ENCODE measurements at places on chromosomes 1 and 21.

- DNase-seq: peak; percentile 96
These were observed 24.3 kb downstream of the EBNA1BP2 start for GRCh38 chr1:43147625-43148327.

- DNase-seq: no peak
These were observed 19.2 kb downstream of the PRXL2B start for GRCh38 chr1:2605509-2606395.

GRCh38 chr1:229286099-229286766 lies 15.3 kb downstream of the RAB4A start:
- no peak for DNase-seq

GRCh38 chr1:151610142-151610541 lies 1.7 kb upstream of the SNX27 start:
- DNase-seq: no peak

GRCh38 chr1:10399444-10399941 lies 629 bp downstream of the PGD start:
- DNase-seq: no peak

GRCh38 chr1:172427191-172427590 lies 6.7 kb downstream of the C1orf105 start:
- no peak for DNase-seq

DNA sequence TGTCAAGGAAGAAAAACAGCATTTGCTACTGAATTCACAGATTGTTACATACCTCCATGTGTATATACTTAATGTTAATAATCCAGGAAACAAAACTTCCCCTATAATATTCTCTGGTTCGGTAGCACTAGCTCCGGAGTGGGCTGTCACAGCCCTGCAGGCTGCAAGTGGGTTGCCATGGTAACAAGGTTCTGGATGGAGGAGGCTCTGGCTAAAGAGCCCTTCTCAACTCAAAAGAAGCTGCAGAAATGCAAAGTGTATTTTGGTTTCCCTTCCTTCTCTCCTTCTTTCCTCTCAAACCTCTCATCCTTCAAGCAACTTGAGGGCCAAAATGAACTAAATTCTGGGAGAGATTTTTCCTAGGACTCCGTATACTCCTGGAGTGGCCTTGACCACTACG lies 45.2 kb downstream of the ASTN1 start:
- peak; percentile 17 for DNase-seq

GRCh38 chr1:30697571-30698376 lies 25.6 kb downstream of the MATN1 start:
- DNase-seq: no peak

DNA sequence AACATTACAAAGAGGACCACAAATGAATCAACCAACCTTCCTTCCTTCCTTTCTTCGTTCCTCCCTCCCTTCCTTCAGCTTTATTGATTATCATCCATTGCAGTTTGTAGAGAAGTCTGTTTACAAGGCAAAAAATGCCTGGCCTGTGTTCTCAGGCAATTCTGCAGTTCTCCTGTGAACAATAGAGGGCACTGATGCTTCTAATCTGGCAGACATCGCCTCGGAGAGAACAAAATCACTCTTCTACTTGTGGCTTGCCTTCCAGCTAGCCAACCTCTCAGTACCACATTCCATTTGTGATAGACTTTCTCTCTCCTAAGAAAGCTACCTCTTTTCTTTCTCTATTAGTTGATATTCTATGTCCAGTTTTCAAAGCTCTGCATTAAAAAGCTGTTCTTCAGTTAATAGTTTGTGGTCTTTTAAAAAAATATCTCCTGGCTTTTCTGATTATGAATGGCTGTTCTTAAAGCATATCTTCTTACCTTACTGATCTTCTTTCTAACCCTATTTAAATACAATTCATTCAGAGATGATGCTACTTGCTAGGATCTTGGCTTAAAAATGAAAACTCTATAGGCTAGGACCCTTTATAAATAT lies 26.9 kb upstream of the ESRRG start:
- peak; percentile 61 for DNase-seq

DNA sequence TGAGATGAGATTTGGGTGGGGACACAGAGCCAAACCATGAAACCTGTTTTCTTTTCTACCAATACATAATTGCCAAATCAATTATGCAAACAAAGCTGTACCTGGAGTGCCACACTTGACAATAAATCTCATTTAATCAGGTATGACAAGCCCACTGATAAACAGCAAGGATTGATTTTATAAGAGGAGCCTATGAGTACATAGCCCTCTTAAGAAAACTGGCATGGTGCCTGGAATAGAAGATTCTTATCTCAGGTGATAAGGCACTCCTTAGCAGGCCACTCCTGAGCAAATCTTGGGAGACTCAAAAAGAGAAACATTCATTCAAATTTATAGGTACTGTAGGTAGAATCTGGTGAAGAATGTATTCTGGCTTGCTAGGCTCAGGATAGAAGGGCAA lies 28.6 kb upstream of the PDE4B start:
- no peak for DNase-seq

- DNase-seq: no peak
These were observed 42.2 kb upstream of the SELENON start for GRCh38 chr1:25757846-25758185.

DNA sequence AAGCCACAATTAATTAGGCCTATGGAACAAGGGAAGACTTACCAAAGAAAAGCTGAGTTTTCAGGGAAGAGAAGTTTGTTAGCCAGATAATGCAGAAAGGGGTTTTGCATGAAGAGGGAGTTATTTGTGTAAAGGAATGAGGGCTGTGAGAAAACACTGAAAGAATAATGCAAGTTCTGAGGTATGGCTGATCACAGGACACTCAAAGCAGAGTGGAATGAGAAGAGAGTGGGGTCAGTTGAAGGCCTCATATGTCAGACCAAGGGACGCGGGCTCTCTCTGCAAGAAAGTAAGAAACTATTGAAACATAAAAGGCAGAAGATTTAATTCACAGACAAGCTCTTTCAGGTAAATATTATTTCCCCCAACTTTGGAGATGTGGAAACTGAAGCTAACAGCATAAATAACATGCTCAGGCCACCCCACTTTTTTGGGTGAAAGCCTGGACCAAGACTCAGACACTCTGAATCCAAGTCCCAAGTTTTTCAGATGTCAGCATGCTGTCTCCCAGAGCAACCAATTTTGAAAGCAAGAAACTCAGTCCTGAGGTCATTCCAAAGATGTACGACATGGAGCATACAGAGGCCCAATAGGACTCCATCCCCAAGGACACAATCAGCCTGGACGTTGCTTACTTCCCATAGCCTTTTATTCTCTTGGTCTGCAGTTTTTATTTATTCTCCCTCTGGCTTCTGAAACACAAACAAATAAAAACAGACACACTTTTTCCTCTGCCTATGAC lies 47.3 kb upstream of the FGGY start:
- no peak for DNase-seq

- DNase-seq: no peak
These were observed 25.3 kb upstream of the CR2 start for GRCh38 chr1:207428783-207429182.

DNA sequence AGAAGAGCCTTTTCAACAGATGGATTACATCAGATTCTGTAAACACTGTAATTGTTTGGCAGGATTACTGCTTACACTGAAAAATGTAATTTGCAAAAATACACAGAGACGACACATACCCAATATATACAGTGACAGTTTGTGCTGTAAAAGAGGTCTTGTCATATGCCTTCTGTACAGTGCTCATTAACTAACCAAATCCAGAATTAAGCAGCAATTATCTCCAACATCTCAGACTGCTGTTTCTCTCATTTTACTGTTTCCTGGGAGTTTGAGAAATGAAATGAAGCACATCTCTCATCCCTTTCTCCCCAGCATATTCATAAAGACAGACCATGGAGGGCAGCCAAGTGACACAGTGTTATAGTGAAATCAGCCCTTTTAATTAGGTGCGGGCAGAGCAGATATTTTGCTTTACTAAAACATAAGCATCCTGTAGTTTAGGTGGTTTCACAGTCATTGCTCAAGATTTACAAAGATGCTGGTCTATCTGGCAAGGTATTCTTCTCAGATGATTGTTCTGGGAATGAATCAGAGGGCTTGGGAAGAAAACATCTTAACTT lies 618.4 kb upstream of the USP24 start:
- DNase-seq: no peak

DNA sequence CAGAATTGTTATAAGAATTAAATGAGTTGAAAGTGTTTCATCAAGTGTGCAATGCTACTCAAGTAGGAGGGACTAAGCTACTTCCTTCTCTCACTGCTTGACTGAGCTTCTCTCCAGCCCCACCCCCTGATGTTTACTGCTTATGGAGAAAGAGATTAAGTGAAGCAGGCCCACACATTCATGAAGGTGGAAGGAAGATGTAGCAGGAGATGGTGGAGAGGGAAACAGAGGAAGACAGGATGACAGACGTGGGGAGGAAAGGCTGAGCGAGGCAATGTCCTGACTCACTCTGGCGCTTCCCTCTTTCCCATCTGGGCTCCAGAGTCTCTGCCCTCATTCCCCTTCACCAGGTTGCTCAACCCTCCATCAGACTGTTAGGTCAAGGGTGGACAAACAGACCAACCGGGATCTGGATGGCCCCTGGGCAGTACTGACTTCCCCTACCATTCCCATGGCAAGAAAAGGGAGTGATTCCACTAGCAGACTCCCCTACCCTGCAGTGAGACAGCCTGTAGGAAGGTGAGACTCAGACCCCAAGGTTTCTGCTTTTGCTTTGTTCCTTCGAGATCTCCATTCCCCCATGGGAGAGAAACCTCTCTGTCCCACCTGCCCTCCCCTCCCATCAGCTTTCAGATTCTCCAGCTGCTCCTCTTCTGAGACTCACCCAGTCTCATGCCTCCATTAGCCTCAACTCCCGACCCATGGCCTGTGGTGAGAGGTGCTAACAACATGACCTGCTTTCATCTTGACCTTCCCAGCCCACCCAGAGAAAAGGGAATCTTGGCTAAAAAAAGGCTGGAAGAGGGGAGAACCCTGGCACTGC lies 3.1 kb upstream of the ARHGEF2 start:
- no peak for DNase-seq

- DNase-seq: no peak
These were observed 26.4 kb downstream of the TIAM1 start for GRCh38 chr21:31317688-31318087.

- DNase-seq: no peak
These were observed 30.3 kb downstream of the SMYD3 start for GRCh38 chr1:246476771-246477170.

DNA sequence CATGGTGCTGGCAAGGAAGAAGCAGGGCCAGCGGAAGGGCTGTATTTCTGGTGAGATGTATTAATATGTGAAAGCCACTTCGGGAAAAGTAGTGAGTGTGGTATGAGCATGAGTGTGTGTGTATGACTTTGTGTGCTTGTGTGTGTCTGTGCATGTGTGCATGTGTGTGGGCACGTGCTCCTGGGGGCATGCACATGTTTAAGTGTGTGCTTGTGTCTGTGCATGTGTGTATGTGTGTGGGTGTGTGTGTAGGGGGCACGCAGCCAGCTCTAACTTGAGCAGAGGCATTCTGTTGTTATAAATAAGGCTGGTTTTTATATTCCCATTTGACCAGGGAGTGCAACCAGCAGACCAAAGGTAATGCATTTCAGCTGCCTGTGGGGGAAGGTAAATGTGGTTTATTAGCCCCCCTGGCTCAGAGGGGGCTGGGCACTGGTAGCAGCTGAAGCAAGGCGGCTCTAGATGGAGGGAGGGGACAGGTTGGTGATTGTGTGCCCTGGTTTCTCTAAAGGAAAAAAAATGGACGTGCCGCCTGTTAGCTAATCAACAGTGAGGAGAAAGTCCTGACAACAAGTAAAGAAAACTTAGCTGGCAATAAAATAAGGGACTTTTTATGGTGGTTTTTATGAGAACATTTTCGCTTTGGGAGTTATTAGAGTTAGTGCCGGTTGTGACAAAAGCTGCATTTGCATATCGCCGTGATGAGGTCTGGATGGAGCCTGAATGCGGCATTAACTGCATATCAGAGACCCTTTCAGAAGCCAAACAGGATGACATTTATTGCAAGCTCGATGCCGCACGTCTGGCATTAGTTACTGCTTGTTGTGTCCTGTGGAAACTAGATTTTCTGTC lies 180.1 kb downstream of the CAMTA1 start:
- no peak for DNase-seq

- DNase-seq: no peak
These were observed 594.6 kb upstream of the ZP4 start for GRCh38 chr1:238485057-238485911.

DNA sequence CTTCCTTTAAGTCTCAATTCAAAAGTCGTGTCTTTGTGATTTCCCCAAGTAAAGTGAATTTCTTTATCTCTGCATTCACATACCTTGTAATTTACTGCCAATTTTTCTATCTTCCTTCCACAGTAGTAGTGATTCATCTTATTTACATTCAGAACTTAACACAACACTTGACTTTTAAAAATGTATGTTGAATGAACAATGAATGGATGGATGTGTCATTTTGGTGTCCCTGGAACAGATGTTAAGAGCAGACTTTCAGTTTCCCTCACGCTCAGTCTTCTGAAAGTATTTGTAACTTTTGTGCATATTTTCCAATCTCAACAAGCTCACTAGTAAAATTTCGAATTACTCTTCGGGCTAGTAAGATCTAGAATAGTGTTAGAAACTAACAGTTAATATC lies 352.0 kb downstream of the HHIPL2 start:
- no peak for DNase-seq

DNA sequence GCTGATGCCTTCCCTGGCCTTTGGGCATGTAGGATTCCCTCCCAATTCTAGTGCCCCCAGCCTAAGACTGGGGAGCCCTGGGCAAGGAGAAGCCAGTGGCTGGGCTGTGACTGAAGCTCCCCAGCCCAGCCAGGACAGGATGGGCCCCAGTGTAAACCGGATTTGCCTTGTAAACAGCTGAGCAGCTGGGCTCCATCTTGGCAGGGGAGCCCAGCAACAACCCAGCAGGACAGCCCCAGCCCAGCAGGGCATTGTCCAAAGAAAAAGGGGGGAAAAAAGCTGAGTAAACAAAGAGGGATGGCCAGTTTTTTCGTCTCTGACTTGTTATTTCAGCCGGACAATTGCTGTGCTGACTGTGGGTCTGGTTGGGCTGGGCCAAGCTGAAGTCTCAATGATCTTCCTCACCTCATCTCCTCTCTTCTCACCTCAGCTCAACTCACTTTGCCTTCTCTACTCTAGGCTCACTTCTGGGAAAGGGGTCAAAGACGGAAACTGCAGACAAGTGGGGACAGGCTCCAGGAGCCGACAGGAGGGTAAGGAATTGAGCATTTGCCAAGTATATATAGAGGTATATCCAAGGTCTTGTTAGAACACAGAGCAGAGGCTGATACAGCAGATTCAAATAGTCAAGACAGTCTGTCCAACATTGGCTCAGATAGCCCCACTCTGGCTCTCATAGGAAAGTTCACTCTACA lies 97.7 kb downstream of the TMEM53 start:
- no peak for DNase-seq

DNA sequence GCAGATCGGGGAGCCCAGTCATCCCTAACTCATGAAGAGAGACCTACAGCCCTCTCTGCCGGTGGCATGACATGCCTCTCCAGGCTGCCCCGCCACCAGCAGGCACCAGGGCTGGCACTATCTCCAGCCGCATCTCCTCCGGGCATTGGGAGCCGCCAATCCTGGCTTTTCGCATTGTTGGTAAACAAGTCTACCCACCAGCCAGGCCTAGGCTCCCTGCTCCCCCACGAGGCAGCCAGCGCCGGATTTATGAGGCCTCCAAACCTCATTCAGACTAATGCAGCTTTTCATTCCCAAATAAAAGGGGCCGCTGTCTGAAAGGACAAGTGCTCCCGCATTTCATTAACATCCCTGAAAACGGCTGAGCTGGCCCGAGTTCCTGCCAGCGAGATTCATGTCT lies 3.4 kb upstream of the GRIK3 start:
- DNase-seq: peak; percentile 64

- no peak for DNase-seq
These were observed 24.1 kb upstream of the LBR start for GRCh38 chr1:225451840-225452515.

GRCh38 chr1:21631944-21632887 lies 36.9 kb downstream of the RAP1GAP start:
- DNase-seq: peak; percentile 22

- DNase-seq: no peak
These were observed 14.6 kb downstream of the SYF2 start for GRCh38 chr1:25217598-25218232.
